ENCODE measurements at places on chromosomes 5 and 9. TPM values are rescaled to one million over a fixed set of nuclear protein-coding genes. Genes with fewer than 3 reads are reported as not detected.

The ATOSB gene
- polyA plus RNA-seq = 15.1 TPM

The FOXD4L4 gene
- polyA plus RNA-seq = 0.10 TPM

The AGXT2 gene
- 74.1 TPM for polyA plus RNA-seq

GRCh38 chr9:91426123-91426745, 2.6 kb upstream of the NFIL3 start:
- DNase-seq = peak; percentile 30

DNA sequence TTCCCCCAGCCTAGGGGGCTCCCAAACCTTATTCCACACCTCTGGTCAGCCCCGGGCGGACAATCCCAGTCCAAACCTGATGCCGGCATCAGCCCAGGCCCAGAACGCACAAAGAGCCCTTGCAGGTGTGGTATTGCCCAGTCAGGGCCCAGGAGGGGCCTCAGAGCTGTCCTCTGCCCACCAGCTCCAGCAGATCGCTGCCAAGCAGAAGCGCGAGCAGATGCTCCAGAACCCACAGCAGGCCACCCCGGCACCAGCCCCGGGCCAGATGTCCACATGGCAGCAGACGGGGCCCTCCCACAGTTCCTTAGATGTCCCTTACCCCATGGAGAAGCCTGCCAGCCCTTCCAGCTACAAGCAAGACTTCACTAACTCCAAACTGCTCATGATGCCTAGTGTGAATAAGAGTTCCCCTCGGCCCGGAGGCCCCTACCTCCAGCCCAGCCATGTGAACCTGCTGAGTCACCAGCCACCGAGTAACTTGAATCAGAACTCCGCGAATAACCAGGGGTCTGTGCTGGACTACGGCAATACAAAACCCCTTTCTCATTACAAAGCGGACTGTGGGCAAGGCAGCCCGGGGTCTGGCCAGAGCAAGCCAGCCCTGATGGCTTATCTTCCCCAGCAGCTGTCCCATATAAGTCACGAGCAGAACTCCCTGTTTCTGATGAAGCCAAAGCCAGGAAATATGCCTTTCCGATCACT, 27.6 kb upstream of the LTC4S start:
- no peak for DNase-seq

DNA sequence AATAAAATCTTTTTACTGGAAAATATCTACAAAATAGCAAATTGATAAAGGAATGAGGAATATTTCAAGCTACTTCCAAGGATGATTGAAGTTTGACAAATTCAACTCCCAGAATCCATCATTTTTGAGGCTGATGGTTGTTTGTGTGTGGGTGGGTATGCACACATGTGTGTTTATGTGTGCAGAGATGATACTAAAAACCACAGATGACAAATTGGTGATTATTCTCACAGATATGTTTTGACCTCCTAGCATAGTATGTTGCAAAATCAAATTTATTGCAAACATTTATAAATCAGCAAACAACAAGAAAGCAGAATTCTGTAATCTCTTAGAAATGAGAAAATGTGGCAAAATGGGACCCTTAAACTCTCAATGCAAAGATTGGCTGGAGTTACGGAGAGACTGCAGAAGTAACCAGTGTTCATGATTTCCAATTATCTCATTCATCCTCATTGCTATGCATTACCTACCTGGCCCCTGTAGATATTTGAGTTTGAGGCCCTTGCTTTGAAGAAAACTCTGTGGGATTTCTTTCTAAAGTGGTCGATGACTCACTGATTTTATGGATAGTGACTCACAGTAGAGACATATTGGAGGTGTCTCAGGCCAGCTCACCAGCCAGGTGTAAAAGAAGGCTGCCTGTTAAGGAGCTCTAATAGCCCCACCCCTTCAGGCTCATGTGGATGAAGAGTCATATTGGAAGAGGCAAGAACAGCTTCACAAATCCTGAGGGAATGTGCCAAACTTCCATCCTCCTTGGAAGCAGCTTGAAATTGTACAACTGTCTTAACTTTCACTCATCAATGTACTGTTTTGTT, 44.6 kb upstream of the TMC1 start:
- DNase-seq = no peak

- no peak for DNase-seq
These were observed 13.1 kb upstream of the IFNA14 start for GRCh38 chr9:21252721-21253547.

- no peak for DNase-seq
These were observed 329.9 kb upstream of the ITGA1 start for GRCh38 chr5:52457810-52458209.
